NCI-H1436 treated with DMSO at 0.1 percent for 48 hours (cell line): ENCODE measurements at places on chromosomes 12 and 14.

- no peak for DNase-seq
Observed at GRCh38 chr12:74499192-74499591, 38.4 kb upstream of the ATXN7L3B start.

DNA sequence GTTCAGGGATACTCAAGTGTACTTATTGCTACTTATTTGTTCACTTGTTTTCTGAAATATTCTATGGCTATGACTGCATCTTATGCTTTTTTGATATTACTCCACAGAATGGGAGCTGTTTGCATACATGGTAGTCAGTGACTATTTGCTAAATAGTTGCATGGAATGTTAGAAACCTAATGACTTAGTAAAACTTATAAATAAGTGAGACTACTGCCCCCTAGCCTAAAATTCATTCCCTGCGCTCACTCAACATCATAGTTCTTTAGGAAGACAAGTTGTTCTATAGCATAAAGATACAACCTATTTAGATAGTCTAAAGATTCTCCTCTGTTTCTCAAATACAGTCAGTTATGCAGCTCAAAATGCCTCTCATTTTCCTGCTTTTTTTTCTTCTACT is 305.5 kb downstream of the CEP128 start:
- no peak for DNase-seq

GRCh38 chr12:49838973-49839633 is 3.8 kb downstream of the BCDIN3D start:
- DNase-seq, result no peak

GRCh38 chr12:79661629-79662028 is 29.1 kb downstream of the PAWR start:
- DNase-seq, result no peak

GRCh38 chr12:111024205-111024801 is 103.9 kb upstream of the MYL2 start:
- DNase-seq, result no peak

GRCh38 chr14:49853158-49853477 is 530 bp upstream of the NEMF start:
- DNase-seq, result no peak

DNA sequence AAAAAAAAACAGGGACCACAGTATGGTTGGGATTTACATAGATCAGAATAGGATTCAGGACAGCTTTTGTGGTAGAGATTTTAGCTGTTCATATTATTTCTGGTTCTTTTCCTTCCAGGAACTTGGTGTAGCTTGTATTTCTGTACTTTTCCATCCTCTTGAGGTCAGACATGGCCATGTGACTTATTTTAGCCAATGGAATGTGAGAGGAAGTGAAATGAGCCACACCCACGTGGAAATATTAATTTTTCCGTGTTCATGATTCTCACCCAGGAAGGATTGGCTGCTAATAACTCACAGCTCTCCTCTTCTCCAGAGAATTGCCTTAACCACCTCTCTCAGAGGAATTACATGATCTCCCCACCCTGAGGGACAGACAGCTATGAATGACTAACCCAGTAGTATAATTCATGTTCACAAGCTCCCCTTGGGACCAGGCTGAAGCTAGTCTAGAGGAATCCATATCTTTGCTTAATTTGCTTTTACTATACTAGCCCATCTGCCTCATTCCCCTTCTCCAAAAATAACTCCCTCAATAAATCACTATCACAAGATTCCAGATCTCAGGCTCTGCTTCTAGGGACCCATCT is 340.4 kb downstream of the NUAK1 start:
- DNase-seq, result no peak

GRCh38 chr12:105644770-105645169 is 314.3 kb downstream of the C12orf75 start:
- no peak for DNase-seq

GRCh38 chr12:68482660-68483059 is 128.0 kb upstream of the RAP1B start:
- DNase-seq, result no peak

DNA sequence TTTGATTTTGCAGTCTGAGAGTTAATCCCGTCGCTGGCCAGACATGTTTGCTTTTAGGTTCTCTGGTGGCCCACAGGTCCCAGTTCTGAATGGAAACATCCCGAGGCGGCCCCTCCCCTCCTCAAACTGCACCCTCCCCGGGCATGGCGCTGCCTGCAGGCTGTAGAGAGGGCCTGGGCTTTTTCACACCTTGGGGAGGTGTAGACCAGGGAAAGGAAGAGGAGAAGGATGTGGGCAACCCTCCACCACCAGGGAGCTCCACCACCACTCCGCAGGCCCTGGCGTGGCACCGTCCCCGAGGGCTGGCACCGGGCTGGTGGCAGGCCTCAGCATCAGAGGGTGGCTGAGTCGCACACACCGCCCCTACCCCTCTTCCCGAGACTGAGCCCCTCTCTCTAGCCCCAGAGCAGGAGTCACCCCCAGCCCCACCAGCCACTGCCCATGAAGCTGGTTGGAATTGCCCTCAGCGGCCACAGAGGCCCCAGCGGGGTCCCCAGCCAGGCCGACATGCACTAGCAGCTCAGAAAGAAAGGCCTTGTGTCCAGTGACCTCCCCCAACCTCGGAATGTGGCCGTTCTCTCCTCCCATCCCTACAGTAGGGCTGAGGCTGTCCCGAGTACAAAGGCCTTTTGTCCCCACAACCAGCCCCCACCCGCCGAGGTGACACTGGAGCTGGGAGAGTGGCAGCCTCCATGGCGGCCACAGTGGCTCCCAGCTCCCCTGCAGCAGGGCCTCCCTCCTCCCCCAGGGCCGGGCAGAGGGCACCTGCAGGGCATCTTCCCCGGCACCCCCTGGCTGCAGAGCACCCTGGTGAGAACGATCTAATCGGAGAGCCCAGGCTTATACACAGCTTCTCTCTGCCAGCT is 23.5 kb upstream of the INF2 start:
- DNase-seq, result no peak

- DNase-seq, result no peak
Observed at GRCh38 chr12:93221841-93222240, 155.9 kb upstream of the NUDT4 start.

DNA sequence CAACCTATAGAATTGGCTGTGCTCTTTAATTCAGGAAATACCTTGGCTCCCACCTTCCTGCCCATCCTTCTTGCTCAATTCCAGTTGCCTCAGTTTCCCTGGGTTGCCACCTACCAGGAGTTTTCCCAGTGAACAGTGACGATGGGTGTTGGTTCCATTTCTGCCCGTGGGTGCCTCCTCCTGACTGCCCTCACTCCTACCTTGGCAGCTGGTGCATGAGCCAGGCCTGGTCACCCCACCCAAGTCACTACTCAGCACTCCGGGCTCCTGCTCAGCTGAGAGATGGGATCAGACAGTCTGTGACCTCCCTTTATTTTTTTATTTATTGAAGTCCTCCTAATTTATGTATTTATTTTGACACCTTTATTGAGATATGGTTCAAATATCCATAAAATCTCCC is 31.0 kb upstream of the PTGR2 start:
- no peak for DNase-seq

DNA sequence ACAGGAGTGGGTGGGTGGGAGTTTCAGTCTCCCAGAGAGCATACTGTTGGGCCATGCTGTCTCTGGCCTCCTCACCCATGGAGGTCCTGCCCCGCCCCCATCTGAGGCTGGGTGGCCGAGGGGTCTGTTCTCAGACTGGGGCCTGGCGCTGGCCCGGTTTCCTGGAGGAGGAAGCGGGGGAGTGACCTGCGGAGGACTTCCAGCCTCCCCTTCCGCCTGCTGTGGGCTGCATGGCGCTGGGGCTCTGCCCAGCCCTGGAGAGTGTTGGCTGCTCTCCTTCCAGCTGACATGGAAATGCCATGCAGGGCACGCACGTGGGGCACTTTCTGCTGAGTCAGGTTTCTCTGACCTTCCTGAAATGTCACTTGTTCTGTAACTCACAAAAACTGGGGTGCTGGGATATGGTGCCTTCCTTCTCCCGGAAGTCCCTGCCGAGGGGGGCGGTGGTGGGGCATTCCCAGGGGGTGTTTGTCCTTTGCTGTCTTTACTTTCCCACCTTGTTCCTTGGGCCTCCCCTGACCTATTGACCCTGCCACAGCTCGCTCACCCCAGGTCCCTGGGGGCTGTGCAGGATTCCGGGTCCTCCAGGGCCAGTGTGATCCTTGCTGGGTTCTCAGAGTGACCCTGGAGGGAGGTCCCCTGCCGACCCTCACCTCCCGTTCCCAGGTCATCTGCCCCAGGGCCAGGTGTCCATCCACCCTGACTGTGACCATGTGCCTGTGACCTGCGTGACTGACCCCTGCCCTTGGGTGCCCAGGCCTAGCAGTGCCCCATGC is 23.6 kb downstream of the PACS2 start:
- DNase-seq, result no peak

GRCh38 chr12:101876322-101876860 is 989 bp upstream of the DRAM1 start:
- no peak for DNase-seq

- DNase-seq, result no peak
Observed at GRCh38 chr12:14216405-14217294, 148.8 kb upstream of the ATF7IP start.

GRCh38 chr12:28253161-28253641 is 62.9 kb downstream of the CCDC91 start:
- no peak for DNase-seq

DNA sequence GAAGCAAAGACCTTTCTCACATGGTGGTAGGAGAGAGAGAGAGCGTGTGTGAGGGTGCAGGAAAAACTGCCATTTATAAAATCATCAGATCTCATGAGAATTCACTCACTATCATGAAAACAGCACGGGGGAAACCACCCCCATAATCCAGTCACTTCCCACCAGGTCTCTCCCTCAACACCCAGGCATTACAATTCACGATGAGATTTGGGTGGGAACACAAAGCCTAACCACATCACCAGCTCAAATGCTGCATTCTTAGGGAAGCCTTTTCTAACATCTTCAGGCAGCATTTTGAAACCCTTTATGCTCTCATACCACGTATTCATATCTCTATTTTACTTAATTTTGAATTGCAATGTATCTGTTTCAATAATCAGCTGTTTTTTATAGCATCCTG is 165.9 kb downstream of the TMTC3 start:
- no peak for DNase-seq

GRCh38 chr14:78083837-78084236 is 86.3 kb upstream of the NRXN3 start:
- no peak for DNase-seq

GRCh38 chr12:108935159-108935763 is 55.4 kb downstream of the DAO start:
- peak; percentile 0 for DNase-seq

DNA sequence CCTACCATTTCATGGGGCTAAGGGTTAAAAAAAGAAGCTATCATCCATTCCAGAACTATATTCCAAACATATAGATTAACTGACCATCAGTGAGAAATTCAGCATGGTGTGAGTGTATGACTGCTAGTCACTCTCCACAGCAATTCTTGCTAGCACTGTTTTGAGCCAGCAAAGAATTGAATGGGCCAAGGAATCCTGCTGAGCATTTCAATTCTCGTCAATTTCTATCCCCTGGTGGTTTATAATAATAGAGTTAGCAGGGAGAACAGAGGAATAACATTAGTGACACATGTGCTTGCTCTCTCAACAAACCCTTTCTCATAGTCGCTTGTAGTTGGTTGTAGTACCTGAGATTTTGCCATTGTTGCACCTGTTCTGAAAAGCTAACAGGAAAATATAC is 7.2 kb downstream of the MBIP start:
- no peak for DNase-seq

- DNase-seq, result no peak
Observed at GRCh38 chr12:85468356-85469157, 188.5 kb downstream of the ALX1 start.

GRCh38 chr14:61972711-61973110 is 210.5 kb downstream of the SNAPC1 start:
- DNase-seq, result no peak

DNA sequence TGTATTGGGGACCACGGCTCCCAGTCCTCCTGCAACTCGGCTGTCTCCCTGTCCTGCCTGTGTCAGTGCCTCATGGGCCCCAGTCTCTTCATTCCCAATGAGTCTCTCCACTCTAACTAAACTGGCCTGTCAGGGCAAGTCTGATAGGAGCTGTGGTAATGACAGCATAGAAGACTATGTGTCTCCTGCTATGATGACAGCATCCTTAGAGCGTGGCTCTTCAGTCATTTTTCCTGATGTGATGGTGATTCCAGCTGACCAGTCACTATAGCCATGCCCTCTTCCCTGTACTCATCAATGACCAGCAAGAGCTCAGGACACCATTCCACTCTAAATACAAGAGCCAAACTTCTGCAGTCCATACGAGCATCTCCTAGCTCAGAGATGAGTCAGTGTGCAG is 339.8 kb downstream of the PCNX1 start:
- no peak for DNase-seq

DNA sequence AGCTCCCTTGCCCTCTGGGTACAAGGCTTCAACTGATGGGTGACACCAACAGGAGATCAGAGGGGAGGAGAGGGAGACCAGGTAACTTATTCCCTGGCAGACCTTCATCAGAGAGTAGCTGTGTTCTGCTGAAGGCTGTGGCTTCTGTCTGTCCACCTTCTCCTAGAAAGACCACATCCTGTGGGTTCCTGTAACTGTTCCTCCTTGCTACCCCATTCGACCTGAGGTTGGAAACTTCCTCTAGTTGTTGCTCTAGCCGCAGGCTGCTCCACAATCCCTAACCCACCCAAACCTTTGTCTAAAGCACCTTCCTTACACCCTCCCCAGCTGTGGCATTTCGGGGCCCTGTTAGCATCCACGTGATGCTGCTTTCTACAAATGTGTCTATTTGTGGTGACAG is 454.2 kb downstream of the DPF3 start:
- DNase-seq, result no peak

GRCh38 chr14:96304956-96305355 is 48.9 kb downstream of the BDKRB1 start:
- no peak for DNase-seq

DNA sequence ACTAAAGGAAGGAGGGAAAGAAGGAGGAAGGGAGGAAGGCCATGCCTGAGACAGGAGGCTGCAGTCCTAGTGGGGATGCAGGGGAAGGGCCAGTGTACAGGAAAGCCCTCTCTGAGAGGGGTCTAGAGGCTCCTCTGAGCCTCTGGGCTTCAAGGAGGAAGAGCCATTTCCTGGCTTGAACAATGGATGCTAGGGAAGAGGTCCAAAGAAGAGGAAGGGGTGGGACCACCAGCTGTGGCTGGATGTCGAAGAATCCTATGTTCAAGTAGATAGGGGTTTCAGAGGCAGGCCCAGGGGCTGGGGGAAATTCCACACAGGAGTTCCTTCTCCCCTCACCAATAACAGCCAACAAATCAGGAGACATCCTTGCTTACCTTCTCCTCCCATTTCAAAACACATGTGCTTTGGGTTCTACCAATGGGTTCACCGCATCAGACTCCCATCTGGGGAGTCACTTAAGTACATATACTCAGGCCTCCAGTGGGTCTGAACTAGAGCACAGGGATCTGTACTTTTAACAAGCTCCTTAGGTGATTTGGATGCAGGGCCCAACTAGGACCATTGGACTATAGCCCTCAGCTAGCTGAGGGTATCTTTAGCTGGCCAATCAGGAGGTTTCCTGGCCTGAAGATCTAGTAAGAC is 32.4 kb downstream of the PRPF40B start:
- DNase-seq, result no peak
